ENCODE measurements at places on chromosomes 3 and 15. TPM values are rescaled to one million over a fixed set of nuclear protein-coding genes. Genes with fewer than 3 reads are reported as not detected.

C3orf70 gene
- not detected for total RNA-seq

PLA2G4B gene
- 4.9 TPM for total RNA-seq

ROBO2 gene
- not detected for total RNA-seq

ROPN1 gene
- total RNA-seq, result not detected

ZNF385D gene
- not detected for total RNA-seq

LSMEM2 gene
- 0.13 TPM for total RNA-seq

ABTB1 gene
- total RNA-seq, result 6.1 TPM

Data from activated T-cell treated with anti-CD3 and anti-CD28 coated beads, Interleukin-2, amount 50 U/mL, for 4 hours (primary cell).